Stimulated activated CD4-positive, alpha-beta T cell treated with anti-CD3 and anti-CD28 coated beads, Interleukin-2, amount 100 ng/mL, for 24 hours (primary cell): ENCODE measurements at places on chromosomes 5 and 9.

DNA sequence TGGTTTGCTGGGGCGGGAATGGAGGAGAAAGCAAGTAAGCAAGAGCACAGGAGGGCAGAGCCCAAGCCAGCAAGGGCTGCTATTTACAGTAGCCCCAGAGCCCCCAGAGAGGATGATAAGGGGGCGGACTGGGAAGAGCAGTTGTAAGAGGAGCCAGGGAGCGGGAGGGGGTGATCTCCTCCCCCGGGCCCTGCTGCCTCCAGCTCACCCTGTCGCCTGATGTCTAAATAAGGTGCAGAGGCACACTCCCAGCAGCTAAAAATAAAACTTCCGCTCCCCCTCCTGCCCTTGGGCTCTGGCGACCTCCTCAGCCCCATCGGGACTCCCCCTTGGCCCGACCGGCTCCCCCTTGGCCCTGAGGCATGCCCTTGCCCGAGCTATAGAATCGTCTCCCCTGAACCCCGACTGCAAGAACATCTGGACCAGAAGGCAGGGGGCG is 14.4 kb upstream of the CCDC69 start:
- DNase-seq, result no peak

GRCh38 chr9:124941679-124942561 is 1.0 kb upstream of the GOLGA1 start:
- DNase-seq, result peak; percentile 56

- DNase-seq, result no peak
Observed at GRCh38 chr9:109270971-109271925, 49.6 kb downstream of the EPB41L4B start.

DNA sequence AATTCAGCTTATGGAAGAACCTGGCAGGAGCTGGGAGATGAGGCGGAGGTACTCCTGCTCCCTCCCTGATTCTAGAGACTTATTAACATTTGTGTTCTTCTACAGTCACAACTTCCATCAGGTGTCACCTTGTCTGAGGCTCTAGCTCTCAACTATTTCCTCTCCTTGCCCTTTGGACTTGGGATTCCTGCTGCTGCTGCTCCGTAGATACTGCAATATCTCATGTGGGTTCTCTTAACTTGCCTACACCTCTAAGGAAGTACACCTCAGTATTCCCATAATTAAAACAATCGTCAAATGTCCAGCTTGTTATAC is 21.2 kb downstream of the ANXA1 start:
- no peak for DNase-seq

DNA sequence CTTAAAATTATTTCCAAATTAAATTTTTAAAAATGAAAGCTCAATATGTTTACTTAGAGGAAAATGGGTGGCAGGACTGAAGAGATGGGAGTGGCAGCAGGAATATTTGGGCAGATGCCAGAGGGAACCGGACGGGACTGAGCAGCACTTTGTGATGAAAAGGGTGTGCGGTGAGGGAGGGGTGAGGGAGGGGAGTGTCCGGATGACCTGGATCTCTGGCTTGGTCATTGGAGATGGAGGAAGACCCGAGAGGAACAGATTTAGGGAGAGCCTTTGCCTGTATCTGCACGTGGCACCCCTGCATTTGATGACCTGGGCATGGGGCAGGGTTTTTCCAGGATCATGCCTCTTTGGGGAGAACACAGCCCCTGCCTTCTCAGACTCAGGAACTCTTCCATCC is 201.1 kb upstream of the MVB12B start:
- no peak for DNase-seq

DNA sequence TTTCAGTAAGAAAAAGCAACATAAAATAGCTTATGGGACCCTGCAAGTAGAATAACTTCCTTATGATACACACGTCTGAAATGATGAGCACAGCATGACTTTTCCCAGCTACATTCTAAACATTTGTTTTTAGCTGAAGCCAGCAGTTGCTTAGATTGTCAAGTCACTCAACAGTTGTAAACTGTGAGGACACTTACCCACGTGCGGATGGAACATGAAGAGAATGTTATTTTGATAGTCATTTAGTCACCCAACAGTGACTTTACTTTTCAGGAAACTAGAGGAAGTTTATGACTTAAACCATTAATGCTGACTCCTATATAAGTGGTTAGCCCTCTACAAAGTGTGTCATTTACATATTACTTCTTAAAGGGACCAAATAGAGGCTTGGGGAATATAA is 3.0 kb downstream of the HACD4 start:
- no peak for DNase-seq

- peak; percentile 17 for DNase-seq
Observed at GRCh38 chr5:120655828-120656435, 191.8 kb downstream of the PRR16 start.

- no peak for DNase-seq
Observed at GRCh38 chr5:83184534-83184933, 107.2 kb downstream of the XRCC4 start.

DNA sequence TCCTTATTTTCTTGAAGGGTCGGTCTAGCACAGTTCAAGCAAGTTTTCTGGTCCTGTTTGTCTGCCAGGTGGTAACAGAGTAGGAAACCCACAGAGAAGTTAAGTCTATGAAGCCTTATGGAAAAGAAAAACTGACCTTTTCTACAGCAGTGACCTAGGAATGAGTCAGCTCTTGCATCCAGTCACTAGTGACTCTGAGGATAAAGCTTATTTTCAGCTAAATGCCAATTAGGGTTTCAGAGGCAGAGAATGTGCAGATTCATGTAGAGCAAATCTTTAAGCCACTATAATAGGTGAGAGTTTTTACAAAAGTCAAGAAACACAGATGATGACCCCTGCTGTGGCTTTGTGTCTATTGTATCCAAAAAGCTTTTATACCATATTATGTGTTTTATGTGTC is 100.7 kb downstream of the CWC27 start:
- no peak for DNase-seq

- no peak for DNase-seq
Observed at GRCh38 chr5:173736923-173737412, 120.5 kb upstream of the BOD1 start.

GRCh38 chr9:72894342-72894741 is 58.5 kb downstream of the ALDH1A1 start:
- no peak for DNase-seq

DNA sequence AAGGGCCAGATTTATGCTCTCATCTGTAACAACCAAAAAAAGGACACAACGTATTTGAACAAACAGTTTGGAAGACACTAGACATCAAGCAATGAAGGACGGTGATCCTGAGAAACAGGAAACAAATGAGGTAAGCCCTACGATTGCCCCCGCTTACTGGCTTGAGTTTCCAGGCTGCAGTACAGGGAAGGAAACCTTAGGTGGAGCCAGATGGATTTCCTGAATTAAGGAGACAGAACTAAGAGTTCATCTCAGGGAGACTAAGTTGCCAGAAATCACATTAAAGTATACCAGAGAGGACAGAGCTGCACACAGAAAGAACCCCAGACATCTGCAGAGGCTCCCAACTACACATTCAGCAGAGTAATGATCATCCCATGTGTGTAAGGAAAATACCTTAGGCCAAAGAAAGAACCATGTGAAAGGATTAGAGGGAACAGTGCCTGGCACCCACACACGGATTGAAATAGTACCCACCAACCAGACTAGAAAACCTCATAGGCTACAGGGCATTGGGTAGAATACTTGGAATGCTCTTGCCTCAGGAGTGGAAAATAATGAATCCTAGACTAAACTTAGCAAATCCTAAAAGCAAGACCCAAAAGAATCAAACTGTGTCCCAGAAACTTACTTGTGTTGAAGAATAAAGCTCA is 99.3 kb upstream of the NIPBL start:
- DNase-seq, result no peak

GRCh38 chr9:75228893-75229292 is 140.6 kb downstream of the OSTF1 start:
- DNase-seq, result no peak

- DNase-seq, result no peak
Observed at GRCh38 chr5:176650354-176650884, 3.1 kb downstream of the TSPAN17 start.

DNA sequence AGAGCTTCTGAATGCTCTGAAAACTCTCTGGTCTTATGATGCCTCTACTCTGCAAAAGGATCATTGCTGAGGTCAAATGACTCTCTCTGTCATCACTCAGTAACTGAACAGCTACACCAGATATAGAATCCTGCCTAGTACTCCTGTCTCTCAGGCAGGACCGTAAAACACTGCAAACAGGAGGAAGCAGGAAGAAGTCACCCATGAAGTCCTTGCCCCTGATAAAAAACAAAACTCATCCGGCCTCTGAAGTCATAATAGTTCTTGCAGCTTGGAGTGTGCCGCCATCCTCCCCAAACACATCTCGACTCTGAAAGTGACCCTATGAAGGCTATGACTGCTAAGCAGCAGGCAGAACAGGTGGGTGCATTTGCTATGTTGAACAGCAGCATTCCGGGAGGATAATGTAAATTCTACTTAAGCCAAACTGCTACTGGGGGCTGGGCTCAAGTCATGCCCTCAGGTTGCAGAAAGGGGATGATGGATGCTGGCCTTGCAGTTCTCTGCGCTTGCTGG is 81.9 kb upstream of the FAM169A start:
- DNase-seq, result no peak

DNA sequence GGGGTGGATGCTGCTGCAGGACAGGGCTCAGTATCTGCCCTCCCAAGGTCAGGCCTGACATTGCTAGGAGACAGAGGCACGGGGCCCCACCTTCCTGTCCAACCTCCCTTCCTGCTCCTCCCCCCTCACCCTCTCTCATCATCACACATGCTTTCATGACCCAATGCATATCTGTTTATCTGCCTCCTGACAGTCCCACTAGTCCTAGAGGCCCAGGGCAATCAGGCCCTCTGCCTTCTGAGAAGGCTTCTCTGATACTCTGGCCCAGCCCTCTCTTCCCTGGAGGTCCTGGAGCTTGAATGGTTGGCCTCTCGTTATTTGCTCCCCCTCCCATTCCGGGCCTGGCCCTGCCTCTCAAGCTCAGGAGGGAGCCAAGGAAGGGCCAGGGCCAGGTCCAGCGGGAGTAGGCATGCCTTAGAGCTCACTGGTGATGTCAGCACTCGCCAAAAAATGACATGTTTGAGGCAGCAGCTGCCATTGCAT is 90.6 kb upstream of the SAP30L start:
- no peak for DNase-seq

DNA sequence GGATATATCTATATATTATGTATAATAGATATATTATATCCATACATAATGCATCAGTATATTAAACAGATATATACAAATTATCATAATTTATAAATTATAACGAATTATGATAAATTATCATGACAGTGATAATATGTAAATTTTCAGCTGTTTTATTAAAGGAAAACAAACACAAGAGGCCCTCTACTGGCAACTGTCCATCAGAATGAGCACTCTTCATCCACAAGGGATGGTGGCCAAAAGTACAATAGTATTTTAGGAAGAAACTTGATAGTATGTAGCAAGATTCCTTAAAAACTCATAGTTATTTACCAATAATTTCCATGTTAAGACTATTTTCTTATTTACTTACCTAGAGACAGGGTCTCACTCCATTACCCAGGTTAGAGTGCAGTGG is 113.3 kb upstream of the LPAR1 start:
- DNase-seq, result no peak

DNA sequence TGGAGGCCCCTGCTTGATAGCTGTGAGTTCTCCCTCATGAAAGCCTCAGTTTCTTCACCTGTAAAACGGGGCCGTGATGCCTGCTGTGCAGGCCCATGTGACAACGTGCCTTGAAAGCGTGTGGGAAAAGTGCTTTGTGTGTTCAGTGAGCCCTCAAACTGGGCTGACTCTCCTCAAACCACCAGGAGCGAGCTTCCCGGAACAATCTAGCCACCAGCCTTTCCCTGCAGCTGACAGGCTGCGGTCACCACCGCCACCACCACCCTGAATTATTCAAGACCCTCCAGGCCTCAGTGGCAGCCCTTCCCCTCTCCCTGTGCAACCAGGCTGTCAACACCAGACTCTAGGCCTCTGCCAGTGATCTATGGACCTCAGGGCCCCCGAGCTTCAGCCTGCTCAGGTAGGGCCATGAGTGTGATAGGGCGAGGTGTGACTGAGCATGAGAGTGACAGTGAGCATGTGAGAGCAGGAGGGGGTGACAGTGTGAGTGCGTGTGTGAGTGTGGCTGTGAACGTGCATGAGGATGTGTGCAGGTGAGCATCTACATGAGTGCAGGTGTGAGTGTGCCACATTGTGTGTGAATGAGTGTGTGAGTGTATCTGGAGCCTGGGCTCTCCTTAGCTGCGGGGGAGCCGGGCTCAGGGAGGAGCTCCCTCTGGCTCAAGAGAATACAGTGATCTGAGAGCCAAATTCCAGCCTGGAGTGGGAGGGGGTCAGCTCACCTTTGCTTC is 53.3 kb upstream of the PSD2 start:
- no peak for DNase-seq

DNA sequence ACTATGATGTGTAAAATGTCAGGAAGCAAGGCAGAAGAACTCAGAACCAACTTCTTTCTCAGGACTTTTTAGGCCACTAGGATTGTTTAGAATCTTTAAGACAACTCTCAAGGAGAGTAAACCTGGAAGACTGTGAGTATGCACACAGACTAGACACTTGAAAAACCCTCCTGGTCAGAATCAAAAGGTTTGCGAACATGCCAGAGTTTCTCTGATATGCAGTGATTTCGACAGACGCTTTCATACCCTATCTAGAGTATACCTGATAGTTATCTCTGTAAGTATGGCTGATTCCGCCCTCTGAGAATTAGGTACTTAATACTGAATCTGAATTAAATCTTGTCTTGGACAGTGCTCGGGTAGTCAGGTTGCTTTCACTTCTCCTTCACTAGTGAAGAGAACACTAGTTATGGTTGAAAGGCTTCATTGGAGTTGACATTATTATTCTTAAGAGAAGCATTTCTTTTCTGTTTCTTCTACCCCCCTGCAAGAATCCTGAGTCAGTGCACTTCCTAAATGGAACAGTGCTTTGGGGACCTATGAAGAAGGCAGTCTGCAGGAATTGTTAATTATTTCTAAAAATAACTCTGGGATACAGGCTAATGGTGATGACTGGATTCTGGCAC is 158.1 kb downstream of the HACD4 start:
- no peak for DNase-seq

- DNase-seq, result no peak
Observed at GRCh38 chr5:142803428-142804125, 33.4 kb downstream of the ARHGAP26 start.

DNA sequence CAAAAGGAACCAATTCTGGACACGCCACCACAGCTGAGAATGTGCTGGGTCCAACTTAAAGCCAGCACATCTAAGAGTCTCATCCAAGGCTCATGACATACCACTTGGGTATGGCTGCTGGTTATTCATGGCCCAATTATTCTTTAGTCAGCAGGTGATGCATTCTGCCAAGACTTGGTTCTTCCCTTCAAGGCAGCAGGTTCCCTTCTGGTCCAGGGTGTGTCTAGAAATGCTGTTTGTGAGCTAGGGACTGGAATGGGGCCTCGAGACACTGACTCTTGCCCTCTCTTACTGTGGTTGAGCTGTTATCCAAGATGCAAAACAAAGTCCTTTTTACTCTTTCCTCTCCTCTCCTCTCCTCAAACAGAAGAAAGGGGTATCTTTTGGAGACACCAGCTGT is 522.6 kb downstream of the HINT1 start:
- DNase-seq, result no peak

- DNase-seq, result no peak
Observed at GRCh38 chr5:74063821-74064220, 437.8 kb downstream of the ARHGEF28 start.
